ENCODE measurements at places on chromosomes 12 and 14.
A peak's percentile ranks its signal among the peaks of the same experiment; 100 is the strongest.

- DNase-seq = no peak
Observed at GRCh38 chr12:96053476-96054243, 18.3 kb upstream of the LTA4H start.

GRCh38 chr12:59055204-59055860, 135.0 kb upstream of the LRIG3 start:
- DNase-seq = no peak

DNA sequence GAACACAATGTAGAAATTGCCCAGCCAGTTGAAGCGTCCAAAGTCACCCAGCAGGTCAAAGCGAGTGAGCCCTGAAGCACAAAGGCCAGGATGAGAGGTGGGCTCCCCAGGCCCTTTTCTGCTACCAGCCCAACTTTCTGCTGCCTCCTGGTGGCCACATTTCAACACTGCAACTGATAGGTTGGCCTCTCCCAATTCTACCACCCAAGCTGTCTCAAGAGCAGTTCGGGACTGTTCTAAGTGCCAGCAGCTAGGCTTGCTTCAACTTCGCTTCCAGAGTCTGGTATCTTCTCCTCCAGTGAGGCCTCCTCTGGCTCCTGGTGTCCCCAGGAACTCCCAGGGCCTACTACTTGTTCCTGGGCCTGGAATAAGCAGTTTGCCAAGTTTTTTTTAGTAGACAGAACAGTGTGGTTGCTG, 3.4 kb upstream of the DHH start:
- peak; percentile 36 for DNase-seq

DNA sequence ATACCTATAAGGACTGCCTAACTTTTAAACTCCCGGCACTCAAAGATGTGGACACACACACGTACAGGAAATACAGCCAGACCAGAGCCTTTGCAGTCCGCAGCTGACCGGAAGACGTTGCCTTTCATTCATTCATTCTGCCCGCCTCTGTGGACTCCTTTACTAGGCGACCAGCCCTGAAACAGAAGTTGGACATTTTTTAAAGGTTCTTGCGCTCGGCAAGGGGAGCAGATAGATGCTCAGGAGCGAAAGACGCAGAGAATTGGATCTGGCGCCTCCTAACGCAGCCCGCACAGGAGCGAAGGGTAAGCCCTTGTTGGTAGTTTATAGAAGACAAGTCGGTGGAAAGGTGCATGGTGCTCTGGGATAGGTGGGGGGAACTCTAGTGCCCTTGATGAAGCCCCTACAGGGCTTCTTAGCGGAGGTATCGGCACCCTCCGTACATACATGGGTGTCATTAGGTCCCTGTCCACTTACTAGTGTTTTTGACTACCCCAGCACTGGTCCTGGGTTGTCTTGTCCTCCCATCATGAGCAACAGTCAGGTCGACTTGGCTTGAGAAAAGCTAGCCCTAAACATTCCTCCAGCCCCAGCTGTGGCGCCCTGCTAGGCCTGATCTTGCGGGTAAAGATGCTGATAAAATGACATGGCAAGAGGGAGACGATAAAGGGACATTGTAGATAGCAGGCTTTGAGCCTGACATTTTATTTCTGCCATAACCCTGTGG, at the start of gene KDM2B:
KDM2B (minus strand) TSS at position 65 of the 727 bp plus-strand sequence. CDS start 112 bp downstream, outside the sequence.
- no peak for DNase-seq

DNA sequence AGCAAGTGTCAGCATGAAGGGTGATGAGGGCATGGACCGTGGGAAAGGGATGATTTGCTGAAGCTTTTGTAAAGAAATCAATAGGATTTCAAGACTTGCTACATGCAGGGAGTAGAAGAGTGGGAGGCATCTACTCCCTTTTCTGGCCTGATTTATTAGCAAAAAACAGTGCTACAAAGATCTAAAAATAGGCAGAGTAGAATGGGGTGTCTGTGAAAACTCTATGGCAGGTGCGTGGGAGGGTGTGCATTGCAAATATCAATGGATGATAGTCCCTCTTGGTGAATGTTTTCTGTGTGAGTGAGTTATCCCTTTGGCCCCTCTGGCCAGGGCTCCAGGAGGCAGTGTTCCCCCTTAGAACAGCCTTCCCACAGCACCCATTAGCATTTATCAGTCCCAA, 139.0 kb downstream of the SMOC1 start:
- DNase-seq = no peak

- no peak for DNase-seq
Observed at GRCh38 chr14:56156096-56156495, 37.9 kb downstream of the PELI2 start.

- DNase-seq = no peak
Observed at GRCh38 chr12:26275313-26276131, 80.1 kb downstream of the SSPN start.

DNA sequence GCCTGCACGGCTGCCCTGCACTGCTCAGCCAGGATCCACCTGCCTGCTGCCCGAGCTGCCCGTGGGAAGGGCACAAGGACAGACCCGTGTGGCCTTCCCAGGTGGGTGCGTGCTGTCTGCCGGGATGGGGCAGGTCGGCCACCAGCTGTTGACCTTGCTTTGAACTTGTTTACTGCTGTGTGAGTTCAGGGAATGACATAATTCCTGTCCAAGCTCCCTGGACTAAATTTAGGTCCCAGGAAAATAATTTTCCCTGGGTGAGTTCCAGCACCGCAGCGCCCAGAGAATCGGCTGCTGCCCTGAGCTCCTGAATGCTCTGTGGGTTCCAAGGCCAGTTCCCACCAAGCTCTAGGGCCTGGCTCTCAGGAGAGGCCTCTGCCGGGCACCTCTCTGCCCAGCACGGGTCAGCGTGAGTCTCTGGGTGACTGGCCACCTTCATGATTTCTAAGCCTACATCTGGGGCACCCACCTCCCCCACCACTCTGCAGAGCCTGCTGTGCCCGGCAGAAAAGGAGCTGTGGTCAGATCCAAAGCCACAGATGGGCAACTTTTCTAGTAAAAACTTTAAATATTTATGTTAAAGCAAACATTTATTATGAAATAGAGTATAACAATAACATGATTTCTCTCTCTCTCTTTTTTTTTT, 27.2 kb upstream of the MLXIP start:
- no peak for DNase-seq

DNA sequence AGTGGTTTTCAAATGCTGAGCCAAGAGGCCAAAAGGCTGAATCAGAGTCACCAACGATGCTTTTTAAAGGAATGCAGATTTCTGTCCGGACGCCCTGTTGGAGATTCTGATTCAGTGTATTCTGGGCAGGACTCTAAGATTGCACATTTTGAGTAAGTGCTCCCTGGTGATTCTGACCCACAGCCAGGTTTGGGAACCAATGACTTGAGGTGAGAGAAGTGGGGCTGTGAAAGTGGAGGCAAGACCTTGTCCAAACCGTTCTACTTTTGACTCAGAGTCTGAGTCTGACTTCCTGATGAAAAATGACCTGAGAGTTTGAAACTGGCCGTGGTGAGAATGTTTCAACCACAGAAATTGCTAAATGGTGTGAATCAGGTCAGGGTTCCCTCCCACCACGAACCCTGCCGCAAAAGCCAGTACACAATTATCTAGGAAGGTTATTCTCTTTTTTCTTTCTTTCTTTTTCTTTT, 90.2 kb downstream of the NTN4 start:
- DNase-seq = no peak

DNA sequence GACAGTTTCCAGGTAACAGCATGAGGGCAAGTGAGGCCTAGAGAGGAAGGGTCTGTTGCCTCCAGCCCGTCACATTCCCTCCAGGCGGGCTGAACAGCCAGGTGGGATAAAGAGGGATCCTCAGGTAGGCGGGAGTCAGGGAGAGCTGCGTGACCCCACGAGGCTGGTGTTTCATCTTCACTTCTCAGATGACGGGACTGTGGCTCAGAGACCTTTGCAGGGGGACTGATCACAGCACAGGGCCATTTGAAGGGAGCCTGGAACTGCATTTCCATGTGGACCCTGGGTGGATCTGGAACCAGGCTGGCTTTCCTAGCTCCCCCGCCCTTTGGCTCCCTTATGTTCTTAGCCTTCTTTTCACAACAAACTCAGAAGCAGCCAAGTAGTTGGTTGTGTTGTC, 37.4 kb downstream of the SH2B3 start:
- no peak for DNase-seq

DNA sequence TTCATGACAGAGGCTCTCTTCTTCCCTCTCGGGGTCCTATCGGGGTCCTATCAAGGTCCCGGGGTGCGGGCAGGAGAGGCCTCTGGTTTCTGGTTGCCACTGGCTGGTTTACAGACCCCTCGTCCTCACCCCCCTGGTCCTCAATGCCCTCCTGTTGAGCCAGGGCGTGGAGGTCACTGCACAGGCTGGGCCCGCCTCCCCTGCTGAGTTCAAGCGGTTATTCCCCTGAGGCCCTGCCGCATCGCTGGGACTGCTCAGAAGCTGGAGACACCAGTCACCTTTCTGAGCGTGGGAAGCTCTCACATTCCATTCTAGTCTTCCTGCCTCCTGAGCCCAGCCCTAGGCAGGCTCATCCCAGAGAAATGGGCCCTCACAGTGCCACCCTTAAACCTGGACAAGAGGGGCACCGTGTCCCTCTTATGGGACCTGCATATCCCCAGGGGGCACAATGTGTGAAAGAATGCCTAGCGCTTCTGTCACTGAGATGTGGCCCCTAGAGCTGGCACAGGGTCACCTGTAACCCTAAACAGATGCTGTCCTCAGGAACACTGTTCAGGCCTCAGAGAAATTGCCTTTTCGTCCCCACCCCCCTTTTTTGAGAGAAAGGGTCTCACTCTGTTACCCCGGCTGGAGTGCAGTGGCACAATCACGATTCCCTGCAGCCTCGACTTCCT, 177.7 kb upstream of the RGS6 start:
- no peak for DNase-seq

- no peak for DNase-seq
Observed at GRCh38 chr12:94898388-94898787, 105.1 kb downstream of the NDUFA12 start.

- no peak for DNase-seq
Observed at GRCh38 chr12:5480938-5481303, 49.0 kb downstream of the NTF3 start.

DNA sequence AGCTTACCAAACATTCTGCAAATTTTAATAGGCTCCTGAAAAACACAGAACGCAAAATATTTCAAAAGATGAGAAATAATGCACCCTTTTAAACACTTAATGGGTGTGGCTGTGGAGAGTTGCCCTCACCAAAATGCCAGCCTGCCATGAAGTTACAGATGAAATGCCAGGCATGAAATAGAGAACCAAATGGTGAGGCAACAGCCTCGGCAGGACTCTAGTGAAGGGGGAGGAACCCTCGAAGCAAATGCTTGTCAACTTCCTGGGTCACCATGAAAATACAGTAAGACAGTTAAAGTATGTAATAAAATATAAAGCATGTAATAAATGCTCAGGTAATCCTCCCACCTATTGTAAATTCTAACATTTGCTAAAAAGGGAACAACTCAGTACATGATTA, 24.1 kb downstream of the DUSP16 start:
- DNase-seq = no peak

DNA sequence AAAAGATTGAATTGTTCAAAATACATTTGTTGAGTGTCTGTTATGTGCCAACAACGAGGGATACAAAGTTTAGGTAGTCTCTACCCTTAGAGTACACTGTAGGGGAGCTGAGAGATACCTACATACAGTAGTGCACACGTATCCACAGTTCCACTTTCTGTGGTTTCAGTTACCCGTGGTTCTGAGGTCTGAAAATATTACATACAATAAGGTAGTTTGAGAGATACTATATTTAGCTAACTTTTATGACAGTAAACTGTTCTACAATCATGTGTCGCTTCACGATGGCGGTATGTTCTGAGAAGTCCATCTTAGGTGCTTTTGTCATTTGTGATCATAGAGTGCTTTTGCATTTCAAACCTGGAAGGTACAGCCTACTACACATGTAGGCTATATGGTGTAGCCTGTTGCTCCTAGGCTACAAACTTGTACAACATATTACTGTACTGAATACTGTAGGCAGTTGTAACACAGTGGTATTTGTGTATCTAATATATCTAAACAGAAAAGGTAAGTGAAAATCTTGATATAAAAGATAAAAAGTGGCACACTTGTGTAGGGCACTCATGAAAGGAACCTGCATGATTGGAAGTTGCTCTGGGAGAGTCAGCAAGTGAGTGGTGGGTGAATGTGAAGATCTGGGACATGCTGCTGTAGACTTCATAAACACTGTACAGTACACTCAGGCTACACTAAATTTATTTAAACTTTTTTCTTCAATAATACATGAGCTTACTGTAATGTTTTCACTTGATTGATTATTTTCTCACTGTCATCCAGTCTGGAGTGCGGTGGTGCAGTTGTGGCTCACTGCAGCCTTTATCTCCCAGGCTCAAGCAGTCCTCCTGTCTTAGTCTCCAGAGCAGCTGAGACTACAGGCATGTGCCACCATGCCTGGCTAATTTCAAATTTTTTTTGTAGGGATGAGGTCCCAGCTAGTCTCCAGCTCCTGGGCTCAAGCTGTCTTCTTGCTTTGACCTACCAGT, 4.0 kb downstream of the CPSF6 start:
- DNase-seq = no peak

GRCh38 chr14:59920378-59920683, 387 bp downstream of the LRRC9 start:
- no peak for DNase-seq

DNA sequence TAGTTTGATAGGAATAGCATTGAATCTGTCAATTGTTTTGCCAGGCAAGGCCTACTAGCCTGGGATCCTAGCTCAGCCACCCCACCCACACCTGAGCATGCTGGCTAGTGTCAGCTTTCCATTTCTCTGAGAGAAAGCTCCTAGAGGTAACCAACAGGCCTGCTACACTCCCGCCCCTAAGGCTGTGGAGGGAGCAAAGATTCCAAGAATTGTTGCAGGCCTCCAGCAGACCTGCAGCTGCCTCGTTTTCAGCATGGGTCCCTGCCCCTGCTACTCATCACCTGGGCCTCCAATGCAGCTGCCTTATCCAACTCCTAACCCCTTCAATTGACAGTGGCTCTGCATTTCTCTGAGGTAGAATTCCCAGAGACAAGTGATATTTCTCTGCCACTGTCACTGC, 852.4 kb upstream of the MDGA2 start:
- no peak for DNase-seq
